ENCODE measurements at places on chromosomes 3 and 15.

DNA sequence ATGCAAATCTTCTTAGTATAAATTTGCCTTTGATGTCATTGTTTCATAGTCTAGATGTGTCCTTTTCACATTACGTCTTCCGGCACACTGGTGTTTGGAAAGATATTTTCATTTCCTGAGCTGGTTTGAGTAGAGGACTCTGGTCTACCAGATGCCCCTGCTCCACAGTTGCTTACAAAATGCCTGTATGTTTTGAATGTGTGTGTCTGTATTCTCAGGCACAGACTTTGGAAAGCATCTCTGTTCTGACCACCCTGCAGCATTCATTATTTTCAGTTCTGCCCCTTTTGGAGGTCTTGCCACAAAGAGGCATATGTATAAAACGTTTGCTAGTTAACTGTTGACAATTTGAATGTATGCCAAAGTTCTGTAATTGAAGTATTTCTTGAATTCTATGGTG lies 236.0 kb upstream of the GOLIM4 start:
- DNase-seq = no peak

DNA sequence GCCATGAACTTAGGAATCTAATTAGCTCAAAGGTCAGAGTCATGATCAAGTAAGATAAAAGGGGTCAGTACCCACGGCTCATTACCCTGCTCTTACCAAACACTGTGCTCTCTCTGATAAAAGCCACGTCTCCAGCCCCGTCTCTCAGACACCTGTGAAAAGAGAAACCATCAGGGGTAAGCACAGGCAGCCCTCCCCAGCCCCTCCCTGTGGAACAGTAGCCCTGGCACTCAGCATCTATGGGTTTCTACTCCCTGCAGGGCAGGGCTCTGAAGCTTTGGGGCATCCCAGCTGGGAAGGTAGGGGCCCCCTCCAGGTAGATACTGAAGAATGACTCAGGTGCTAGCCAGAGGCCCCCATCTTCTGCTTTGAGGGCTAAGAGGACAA lies 10.5 kb downstream of the LTF start:
- no peak for DNase-seq

DNA sequence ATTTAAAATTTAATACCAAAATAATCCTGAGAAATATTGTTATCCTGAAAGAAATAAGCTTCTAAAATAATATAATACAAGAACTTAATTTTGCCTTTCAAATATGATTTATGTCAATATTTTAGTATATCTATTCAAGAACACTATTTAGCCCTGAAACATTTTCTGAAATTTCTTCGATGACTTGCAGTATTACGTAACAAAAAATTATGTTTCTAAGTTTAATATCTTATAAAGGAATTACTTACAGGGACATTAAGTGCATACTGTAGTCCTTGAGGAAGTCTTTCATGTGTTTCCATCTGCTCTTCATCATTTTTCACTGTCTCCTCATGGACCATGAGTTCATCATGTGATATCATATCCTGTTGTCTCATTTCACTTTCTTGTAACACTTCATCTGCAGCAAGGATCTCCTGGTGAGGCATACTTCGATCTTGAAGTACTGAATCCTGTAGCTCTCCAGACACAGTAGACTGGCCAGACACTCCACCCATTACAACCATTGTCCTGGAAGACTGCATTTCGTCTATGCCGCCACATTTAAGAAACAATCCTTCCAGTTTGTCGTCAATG lies 62.0 kb downstream of the ZNF148 start:
- DNase-seq = no peak

DNA sequence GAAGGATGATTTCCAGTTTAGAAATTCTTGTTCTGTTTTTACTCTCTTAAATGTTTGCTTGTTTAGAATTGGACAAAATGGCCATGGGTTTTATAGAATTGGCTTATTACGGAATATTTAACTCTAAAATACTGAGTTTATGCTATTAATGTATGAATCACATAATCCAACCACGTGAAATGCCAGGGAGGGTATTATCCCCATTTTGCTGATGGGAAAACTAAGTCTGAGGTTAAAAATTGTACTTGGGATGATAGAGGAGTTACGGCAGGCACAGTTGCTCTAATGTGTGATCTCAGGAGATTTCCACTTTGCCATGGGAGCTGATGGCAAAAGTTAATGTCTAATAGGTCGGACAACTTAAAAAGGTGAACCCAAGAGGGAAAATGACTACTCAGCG lies 194.4 kb downstream of the ITPR1 start:
- no peak for DNase-seq

- DNase-seq = peak; percentile 57
Measured at GRCh38 chr3:134308350-134308891, 57.8 kb upstream of the RYK start.

GRCh38 chr3:124094496-124094895 lies 102.6 kb upstream of the ROPN1 start:
- no peak for DNase-seq

DNA sequence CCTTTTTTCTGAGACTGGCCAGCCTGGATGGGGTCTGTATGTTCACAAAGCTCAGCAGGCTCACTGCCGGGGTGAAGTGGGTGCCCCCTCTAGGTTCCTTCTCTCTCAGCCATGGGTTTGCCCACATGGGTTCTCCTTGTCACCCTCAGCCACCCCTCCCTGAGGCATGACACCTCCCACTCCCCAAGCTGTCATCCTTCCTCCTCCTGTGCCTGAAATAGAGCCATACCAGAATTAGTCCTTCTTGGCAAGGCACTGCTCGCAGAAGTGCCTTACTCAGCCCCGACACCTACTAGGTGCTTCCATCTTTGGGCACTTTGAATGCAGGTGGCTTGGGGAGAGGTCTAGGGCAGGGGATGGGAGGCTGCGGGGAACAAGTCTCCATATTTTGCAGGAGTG lies 62.9 kb upstream of the SEC13 start:
- DNase-seq = no peak

- DNase-seq = no peak
Measured at GRCh38 chr3:4853749-4854140, 125.5 kb upstream of the BHLHE40 start.

DNA sequence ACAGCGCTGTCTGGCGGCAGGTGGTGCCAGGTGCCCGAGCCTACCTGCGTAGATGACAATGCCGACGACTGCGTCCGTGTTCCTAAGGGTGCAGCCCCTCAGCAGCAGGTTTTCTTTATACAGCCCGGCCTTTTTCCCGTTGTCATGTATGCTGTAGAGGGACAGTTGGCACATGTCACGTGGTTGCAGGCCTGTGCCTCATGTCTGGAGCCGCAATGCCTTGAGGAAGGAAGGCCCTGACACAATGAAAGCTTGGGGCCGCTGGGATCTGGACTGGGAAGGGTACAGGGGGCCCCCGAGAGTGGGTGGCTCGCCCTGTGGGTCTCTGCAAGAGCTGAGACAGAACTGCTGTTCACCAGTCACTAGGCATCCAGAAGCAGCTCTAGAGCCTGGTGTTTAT lies 136.0 kb downstream of the ATP10A start:
- no peak for DNase-seq

GRCh38 chr3:134682196-134682880 lies 31.5 kb upstream of the KY start:
- DNase-seq = no peak

- DNase-seq = no peak
Measured at GRCh38 chr15:77487469-77487842, 66.8 kb downstream of the HMG20A start.

- DNase-seq = no peak
Measured at GRCh38 chr15:41620536-41621199, 39.5 kb upstream of the MGA start.

DNA sequence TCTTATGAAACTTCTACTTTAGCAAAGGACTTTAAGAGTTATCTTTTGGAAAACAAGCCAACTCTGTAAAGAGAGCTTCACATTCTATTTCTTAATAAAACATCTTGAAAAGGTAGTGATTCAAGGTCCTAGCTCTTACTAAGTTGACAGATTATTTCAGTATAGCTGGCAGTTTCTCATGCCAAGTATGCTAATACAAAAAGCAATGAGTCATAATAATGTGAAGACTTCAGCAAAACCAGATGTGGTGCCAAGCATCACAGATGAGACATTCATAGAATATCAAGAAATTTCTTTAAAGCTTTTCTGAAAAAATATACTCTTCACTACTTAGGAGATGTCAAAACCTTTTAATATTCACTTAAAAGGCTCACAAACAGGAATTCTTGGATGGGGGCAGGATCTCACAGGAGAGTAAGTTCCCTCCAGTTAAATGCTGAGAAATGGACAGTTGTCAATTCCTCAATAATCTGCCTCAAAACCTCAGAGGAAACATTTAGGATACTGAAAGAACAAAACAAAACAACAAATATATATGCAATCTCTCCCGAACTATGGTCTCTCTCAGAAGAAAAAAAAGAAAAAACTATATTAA lies 45.6 kb downstream of the DCBLD2 start:
- DNase-seq = no peak

DNA sequence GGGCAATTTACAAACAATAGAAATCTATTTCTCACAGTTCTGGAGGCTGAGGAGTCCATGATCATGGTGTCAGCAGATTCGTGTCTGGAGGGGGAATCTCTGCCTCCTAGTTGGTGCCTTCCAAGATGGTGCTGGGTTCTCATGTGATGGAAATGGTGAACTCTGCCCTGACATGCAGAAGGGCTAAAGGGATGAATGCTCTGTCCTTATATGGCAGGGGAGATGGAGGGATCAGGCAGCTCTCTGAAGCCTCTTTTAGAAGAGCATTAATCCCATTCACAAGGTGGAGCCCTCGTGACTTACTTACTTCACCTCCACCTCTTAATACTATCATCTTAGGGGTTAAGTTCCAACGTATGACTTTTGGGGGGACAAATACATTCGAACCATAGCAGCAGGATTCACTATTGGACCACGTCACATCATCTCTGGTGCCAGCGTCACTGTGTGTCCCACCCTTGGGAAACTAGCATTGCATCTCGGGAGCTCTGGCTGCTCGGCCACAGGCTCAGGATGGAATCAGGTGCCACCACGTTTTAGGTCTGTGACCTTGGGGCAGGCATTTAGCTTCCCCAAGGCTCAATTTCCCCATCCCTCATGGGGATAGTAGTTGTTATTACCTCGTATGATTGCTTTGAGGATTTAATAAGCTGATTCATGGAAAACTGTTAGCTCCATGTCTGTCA lies 53.0 kb downstream of the SV2B start:
- no peak for DNase-seq

DNA sequence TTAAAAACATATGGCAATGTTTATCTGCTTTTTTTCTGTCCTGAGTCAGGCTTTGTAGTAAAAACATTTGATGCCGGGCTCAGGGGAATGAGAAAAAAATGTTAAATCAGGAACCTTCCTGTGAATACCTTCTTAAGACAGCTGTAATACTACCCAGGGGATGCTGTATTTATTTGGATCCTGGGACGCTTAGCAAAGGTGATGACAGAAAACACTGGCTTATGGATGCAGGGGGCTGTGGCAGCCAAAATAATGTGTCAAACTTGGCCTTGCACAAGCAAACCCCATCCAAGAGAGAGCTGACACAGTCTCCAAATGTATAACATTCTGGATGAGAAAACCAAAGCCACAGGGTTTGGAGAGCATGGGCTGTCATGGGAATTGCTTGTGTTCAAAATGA lies 438.2 kb upstream of the PROK2 start:
- DNase-seq = no peak

DNA sequence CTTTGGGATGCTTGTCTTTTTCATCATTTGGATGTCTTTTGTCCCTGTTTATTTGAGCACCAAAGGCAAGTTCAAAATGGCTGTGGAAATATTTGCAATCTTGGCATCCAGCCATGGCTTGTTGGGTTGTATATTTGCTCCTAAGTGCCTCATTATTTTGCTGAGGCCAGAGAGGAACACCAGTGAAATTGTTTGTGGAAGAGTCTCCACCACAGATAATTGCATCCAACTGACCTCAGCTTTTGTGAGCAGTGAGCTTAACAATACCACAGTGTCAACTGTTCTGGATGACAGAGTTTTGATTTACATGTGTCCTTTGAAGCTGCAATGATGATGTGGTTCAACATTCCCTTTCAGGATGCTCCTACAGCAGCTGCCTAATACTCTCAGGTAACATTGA lies 83.0 kb upstream of the KCNAB1 start:
- no peak for DNase-seq

DNA sequence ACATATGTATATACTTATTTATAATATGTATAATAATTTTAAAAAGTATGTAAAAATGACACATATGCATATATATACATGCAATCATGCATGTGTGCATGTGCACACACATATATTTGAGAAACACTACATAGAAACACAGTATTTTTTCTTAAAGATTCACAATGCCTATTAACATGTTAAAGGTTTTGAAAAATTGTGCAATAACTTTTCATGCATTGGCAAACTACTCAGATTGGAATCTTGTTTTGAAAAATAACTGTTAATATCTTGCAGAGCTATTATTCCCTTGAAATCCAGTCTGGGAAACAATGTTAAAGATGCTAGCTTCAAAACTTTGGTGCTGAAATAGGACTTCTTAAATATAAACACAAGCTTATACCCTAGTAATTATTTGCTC lies 256.2 kb upstream of the P2RY1 start:
- DNase-seq = no peak

DNA sequence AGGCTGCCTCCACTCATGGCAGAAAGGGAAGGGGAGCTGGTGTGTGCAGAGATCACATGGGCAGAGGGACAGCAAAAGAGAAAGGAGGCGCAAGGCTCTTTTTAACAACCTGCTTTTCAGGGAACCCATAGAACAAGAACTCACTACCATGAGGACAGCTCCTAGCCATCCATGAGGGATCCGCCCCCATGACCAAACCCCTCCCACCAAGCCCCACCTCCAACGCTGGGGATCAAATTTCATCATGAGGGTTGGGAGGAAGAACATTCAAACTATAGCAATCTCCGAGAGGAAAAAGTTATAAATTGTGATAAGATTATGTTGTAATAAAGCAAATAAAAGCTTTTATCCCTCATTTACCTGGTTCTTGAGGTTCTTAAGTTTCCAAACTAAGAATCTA lies 84.7 kb upstream of the LMCD1 start:
- DNase-seq = no peak

- no peak for DNase-seq
Measured at GRCh38 chr3:119716998-119717397, 14.2 kb downstream of the CFAP91 start.

DNA sequence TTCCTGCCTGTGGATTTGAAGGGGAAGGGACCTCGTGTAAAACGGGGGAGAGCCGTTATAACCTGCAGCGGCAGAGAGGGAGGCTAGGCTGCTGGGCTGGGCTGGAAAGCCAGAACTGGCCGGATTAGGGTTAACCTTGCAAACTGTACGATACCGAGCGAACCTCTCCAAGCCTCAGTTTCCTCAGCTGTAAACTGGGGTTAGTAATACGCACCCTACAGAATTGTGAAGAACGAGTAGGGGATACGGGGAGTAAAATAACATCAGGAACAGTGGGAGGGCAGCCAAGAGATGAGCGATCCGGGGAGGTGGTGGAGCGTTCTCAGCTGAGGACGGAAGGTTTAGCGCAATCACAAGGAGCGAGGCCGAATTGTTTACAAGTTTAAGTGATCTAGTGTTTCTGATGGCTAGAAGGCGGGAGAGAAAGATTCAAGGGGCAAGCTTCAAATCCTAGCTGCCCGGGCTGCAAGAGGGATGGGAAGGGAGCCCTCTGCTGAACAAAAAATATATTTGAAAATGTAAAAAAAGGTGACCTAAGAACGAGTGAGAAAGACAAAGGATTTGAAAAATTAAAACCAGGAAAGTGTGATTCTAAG lies 768 bp upstream of the SEMA5B start:
- DNase-seq = no peak
